ENCODE measurements at places on chromosomes 7 and 10. TPM values are rescaled to one million over a fixed set of nuclear protein-coding genes. Genes with fewer than 3 reads are reported as not detected.

DNA sequence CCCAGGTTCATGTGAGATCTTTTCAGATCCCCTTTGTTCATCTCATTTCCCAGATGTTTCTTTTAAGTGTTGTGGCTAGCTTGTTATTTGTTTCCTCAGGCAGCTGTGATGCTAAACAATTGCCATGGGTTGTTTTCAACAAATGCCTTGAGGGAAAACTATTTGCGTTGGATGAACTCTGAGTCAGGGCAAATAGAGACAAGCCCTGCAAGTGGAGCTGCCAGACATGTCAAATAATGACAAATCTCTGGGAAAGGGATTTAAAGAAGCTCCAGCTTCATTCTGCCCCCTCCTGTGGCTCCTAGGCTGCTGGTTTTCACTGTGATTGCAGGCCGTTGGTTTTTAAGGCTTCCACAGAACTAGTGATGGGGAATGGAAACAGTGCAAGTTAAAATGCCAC, 272.4 kb upstream of the SP8 start:
- DNase-seq: no peak

- DNase-seq: no peak
Observed at GRCh38 chr7:945147-945555, 9.3 kb downstream of the ADAP1 start.

DNA sequence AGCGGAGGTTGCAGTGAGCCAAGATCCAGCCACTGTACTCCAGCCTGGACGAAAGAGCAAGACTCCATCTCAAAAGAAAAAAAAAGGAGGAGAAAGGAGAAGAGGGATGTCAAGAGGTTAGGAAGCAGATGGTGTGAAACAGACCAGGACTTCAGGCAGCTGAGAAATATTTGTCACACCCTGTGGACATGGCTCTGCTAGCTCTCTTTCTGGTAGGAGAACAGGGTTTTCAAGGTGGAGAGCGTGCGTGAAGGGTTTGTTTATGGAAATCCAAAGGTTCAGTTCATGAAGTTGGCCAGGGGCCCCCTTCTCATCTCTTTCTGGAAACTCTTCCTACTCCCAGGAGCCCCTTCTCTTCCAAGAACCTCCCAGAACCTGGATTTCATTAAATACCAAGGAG, 110.8 kb upstream of the GALNT17 start:
- no peak for DNase-seq

GRCh38 chr7:47149971-47150370, 431.9 kb downstream of the TNS3 start:
- no peak for DNase-seq

DNA sequence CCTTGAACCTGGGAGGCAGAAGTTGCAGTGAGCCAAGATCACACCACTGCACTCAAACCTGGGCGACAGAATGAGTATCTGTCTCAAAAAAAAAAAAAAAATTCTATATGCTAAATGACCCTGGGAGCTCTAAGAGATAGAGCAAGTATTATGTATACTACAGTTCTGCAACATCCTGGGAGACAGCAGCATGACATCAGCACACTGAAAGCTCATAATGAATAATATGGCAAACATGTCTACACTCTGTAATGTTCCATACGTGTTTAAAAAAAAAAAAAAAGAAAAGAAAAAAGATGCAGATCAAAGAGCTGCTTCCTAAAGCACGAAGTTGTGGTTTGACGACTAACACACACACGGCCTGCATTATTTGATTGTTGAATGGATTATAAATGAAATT, 72.5 kb downstream of the CUL2 start:
- no peak for DNase-seq

GRCh38 chr10:79929409-79929904, 19.4 kb downstream of the SFTPD start:
- DNase-seq: peak; percentile 84

DNA sequence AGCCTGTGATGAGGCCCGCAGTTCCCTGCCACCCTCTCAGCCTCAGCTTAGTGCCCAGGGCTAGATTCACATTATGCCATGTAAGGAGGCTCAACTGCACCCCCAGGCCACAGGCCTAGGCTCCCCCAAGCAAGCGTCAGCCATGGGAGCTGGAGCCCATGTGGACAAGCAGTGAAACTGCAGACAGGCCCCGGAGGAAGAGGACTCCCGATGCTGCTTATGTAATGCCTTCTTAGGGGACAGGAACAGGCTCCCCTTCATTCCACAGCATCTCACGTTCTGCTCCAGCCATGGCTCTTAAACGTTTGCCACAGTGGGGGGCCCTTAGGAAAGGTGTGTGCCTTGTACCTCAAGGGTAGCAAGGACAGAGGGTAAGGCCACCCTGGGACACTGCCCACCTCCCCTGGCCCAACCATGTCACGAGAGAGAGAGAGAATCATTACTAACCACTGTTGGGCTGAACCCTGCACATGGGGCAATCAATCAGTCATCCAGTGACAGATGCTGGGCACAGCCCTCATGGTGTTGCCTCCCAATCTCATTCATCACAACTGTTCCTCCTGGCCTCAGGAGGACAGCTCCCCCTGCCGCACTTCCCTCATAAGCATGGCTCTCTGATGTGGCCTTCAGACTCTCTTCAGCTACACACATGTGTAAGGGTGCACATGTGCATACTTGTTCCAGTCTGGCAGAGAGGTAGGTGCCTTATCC, 263.0 kb downstream of the GRID1 start:
- no peak for DNase-seq

DNA sequence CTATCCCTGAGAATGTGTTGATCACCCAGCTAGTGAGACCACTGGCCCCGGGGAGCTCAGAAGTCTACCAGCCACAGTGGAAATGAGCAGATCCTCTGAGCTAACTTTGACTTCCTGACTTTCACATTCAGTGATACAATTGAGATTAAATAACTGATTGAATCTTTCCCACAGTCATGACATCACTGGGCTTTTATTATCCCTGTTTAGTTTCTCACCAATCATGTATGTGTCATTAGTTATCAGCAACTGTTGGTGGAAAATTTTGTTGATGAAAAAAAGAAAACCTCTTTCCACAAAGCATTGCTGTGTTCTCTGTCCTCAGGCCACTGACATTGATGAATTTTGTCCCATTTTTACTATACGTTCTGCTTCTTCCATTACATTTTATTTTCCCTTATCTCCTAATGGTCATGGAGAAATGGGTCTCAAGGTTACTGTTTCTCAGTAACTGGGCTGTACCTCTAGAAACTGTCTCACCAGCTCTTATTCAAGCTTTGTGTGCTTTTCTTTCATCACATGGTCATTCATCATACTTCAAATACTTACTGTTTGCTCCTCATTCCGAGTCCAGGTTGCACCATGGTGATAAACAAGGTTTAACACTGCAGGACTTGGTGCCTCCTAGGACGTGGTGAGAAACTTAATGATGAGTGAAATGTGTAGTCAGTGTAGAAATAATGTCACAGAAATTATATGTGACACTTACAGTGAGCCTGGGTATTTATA, 304.7 kb downstream of the CDK14 start:
- no peak for DNase-seq

- DNase-seq: no peak
Observed at GRCh38 chr10:60532696-60533468, 143.2 kb upstream of the ANK3 start.

DNA sequence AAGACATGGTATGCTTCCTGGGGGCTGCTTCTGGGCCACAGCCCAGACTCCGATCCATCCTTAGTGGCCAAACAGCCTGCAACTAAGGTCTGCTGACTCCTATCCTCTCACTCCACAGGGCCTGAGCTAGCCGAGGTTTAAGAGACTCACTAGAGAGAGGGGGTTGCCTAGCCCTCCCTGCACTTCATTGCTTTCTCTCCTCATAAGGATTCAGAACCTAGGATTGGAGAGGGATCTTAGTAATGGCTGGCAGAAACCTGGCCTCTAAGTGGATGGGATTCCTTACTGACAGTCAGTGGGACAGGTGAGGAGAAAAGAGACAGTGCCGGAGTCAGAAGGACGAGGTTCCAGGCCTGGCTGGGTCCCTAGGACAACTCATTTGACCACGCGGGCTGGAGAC, 8.2 kb upstream of the DDIT4 start:
- no peak for DNase-seq

DNA sequence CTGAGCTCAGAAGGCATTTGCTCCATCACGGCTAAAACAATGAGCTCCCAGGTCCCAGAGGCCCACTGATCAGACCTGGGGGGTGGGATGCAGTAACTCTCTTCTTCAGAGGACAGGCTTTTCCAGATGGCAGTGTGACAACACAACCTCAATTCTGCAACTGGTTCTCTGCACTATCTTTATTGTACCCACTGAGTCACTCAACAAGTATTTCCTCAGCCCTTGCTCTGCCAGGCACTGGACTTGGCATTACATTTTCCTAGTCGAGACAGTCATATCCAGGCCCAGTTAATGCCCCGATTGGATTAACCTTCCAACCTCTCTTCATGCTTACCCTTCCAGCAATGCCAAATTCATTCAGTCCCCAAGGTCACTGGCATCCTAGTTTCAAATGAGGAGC, 72.6 kb downstream of the JAZF1 start:
- DNase-seq: no peak

DNA sequence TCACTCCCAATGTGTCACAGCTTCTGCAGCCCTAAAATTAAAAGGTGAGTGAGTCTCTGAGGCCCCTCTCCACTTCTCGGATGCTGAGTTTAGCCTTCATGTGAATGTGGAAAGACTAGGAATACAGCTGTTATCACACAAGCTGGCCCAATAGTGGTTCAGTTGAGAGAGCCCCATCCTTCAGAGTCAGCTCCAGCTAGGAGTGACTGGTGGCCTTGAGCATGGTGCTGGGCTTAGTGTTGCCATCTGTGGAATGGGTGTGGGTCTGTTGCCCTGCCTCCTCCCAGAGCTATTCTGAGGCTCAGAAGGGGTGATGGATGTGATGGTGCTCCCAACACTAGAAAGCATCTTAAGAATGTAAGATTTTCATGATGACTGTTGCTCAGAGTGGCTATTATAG, 55.8 kb downstream of the FIGNL1 start:
- DNase-seq: no peak

GRCh38 chr7:134362587-134363483, 46.1 kb upstream of the SLC35B4 start:
- DNase-seq: no peak

GRCh38 chr10:73800560-73801252, 10.7 kb downstream of the NDST2 start:
- peak; percentile 12 for DNase-seq

DNA sequence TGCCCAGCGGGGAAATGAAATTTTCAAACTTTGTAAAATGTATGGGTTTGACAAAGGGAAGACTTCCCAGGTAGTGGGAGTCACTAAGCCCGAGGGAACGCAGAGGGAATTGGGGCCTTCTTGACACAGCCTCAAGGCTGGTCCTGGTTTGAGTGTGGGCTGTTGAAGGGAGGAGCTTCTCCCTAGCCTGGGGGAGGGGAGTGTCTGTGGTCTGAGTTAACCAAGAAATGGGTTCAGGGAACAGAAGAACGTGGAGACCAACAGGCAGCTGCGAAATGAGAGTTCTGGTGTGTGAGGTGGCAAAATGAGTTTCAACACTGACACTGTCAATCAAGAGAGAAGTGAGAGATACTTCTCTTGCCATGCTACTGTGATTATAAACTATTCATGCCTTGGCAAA, 32.7 kb upstream of the BAMBI start:
- DNase-seq: no peak

DNA sequence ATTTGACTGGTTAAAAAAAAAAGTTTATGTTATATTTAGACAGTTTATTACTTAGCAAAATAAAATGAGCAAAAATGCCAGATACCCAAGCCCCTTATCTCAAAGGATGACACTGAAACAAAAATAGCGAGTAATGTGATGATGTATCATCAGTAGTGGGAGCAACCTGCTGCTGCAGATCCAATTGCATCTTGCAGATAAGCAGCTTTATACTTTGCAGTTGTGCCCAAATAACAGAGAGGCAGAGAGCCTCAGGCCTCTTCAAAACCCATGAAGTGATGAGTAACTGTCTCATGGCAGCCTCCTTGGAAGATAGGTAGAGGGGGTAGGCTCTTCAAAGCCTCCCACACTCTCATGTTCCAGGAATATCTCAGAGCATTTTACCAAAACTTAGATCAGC, 468.2 kb upstream of the LRRTM3 start:
- DNase-seq: no peak

DNA sequence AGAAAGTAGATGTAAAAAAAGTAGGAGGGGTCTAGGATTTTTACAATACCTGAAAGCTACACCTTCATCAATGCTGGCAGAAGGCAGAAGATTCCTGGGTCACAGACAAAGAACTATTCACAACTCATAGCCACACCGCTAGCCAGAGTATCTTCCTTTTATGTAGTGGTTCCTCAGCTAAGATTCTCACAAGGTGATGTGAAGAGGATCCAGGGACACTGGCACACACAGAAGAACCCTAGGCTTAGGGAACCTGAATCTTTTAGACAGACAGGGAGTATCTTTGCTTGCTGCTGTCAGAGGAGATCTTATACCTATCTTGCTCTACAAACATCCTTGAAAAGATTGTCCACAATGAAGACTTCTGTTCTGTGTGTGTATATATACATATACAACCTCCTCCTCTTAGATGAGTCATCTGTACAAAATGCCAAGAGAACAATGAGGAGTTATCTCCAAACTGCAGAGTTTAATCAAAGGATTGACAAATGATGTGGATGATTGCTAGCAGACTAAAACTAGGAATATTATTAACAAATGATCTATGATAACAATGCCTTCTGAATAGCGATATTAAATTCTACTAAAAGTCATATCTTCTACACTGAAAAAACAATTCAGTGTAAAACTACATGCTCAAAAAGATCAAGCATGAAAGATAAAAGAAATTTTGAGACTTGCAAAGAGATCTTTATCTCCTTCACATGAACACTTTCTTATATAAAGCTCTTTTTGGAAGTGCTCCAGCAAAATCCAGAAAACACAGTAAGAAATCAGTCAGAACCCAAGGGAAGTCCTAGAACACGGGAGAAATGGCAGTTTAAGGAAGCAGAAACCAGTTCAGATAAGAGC, 409.3 kb downstream of the PARD3 start:
- DNase-seq: no peak

GRCh38 chr7:37015353-37016034, 291.2 kb upstream of the AOAH start:
- no peak for DNase-seq

- DNase-seq: peak; percentile 30
Observed at GRCh38 chr7:75727881-75728593, 10.7 kb downstream of the HIP1 start.

- DNase-seq: no peak
Observed at GRCh38 chr10:1299041-1299726, 243.0 kb downstream of the WDR37 start.

DNA sequence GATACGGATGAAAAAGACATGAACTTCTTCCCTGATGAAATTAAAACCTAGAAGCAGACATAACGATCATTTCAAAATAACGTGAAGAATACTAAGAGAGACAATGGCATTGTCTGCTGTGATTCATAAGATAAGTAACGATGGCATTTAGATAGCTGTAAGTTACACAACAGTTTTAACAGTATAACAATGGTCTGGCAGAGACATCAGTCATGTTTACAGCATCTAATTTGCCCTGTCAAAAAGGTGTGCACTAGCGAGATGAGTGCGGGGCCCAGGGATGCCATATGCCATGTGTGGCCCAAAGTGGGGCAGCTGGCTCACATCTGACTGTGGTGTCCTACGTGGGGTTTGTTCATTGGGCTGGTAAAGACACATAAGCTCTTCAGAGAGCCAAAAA, 55.7 kb upstream of the RHEB start:
- no peak for DNase-seq

OPALIN gene
- total RNA-seq: not detected

ELOVL3 gene
- total RNA-seq: not detected

PMS2 gene
- total RNA-seq: 5.6 TPM

CALCR gene
- total RNA-seq: 0.08 TPM

All from left ventricle myocardium inferior (tissue), 1 donor.